ENCODE measurements at places on chromosomes 3 and 15.

- DNase-seq = no peak
These were observed 125.4 kb upstream of the MME start for GRCh38 chr3:154954757-154955156.

DNA sequence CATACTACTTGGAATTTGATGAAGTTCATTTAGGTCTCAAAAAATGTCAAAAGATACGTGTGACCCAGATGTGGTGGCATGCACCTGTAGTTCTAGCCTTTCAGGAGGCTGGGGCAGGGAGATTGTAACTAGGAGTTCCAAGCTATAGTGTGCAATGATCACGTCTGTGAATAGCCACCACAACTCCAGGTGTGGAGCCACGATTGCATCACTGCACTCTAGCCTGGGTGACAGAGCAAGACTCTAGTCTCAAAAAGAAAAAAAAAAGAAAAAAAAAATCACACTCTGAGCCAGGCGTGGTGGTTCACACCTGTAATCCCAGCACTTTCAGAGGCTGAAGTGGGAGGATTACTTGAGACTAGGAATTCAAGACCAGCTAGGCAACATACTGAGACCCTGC lies 14.2 kb downstream of the MAP4 start:
- DNase-seq = no peak

GRCh38 chr3:54630101-54630623 lies 297.7 kb downstream of the LRTM1 start:
- no peak for DNase-seq

DNA sequence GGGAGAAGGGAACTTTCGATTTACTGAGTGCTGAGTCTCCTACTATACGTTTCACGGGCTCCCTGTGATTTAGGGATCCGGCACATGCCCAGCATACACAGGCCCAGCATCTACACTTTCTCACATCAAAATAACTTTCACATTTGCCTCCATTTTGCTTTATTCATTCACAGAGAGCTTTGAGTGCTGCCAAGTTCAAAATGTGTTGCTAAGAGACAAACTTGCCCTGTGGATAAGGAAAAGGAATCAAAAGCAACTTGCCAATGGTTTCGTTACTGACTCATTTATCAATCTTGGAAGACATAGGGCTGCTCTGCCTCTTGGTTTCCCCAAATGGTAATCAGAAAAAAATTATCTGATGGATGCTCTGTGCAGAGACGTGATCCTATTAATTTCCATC lies 86.3 kb upstream of the LRRN1 start:
- no peak for DNase-seq

GRCh38 chr3:156793851-156794250 lies 32.3 kb upstream of the LEKR1 start:
- DNase-seq = no peak

GRCh38 chr3:131091768-131092167 lies 65.1 kb downstream of the NEK11 start:
- no peak for DNase-seq

GRCh38 chr3:82423268-82424030 lies 662.0 kb upstream of the GBE1 start:
- DNase-seq = no peak

GRCh38 chr3:112966633-112967032 lies 8.3 kb downstream of the CD200R1 start:
- no peak for DNase-seq
